ENCODE measurements at places on chromosomes 2 and 18.

DNA sequence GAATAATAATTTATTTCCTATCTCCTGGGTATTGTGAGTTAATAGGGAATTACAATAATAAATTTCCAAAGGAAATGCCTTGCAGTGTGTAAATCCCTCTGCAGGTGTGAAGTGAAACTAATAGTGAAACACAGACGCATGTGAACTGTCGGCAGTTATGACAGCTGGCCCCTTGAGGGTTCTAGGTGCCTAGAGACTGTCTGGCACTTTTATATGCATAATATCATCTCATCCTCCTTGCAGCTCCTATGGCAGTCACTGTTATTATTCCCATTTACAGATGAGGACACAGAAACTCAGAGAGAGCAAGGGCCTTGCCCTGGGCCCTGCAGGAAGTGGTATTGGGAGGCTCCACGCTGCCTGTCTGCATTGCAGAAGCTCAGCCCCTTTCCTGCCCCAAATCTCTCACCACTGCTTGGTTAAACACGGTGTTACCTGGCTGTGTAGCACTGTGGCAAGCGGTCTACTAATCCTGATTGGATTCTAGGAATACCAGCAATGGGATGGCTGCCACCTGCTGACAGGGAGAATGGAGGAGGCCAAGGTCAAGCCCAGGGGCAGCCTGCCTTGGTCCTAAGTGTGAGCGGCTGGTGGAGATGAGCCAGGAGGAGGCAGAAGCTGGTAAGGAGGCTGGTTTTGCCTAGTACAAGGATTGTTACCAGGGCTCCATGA, 32.8 kb upstream of the ACKR3 start:
- DNase-seq, result no peak

- DNase-seq, result no peak
These were observed 616.4 kb downstream of the XIRP2 start for GRCh38 chr2:167504695-167505094.

GRCh38 chr18:13371689-13372418, 153.3 kb downstream of the LDLRAD4 start:
- no peak for DNase-seq

DNA sequence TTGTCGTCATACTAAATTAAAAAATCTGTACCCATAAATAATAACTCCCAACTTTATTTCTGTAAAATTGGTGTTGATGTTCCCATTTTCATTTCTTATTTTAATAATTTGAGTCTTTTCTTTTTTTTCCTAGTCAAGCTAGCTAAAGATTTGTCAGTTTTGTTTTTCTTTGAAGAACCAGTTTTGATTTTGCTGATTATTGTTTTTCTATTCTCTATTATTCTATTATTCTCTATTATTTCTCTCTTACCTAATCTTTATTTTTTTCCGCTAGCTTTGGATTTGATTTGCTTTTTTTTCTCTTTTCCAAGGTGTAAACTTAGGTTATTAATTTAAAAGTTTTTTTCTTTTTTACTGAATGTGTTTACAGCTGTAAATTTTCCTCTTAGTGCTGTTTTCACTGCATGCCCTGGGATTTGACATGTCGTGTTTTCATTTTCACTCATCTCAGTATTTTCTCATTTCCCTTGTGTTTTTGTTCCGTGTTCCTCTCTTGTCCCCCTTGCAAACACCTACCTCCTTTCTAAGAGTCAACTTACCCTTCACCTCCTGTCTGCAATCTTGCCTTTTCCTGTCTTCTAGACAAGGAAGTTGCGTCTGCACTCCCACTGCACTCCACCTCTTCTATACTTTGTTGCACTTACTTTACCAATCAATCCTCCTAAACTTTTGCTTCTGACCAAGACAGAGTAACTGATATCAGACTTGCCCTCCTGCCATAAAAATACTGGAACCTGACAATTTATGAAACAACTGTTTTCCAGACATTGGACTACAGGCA, 18.8 kb downstream of the PSMG2 start:
- DNase-seq, result no peak

- no peak for DNase-seq
These were observed 152.0 kb downstream of the GALNT14 start for GRCh38 chr2:30986231-30986580.

DNA sequence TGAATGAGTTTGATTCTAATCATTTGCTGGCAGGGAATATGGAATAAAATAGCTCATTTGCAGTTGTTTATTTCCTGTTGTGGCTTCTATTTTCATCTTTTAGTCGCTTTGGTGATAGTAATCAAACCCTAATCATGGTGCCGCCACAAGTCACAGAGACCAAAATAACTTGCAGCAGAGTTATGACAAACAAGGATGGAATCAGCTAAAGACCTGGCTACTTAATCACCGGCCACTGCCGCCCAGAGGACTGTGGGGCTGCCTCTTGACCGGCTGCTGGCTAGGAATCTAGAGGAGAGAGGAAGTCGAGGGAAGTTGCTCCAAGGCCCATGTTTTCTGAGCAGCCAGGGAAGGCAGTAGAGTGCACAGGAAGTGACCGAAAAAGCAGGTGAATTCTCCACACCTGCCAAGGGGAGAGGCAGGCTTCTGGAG, 5.1 kb upstream of the SMAD7 start:
- DNase-seq, result peak; percentile 87

DNA sequence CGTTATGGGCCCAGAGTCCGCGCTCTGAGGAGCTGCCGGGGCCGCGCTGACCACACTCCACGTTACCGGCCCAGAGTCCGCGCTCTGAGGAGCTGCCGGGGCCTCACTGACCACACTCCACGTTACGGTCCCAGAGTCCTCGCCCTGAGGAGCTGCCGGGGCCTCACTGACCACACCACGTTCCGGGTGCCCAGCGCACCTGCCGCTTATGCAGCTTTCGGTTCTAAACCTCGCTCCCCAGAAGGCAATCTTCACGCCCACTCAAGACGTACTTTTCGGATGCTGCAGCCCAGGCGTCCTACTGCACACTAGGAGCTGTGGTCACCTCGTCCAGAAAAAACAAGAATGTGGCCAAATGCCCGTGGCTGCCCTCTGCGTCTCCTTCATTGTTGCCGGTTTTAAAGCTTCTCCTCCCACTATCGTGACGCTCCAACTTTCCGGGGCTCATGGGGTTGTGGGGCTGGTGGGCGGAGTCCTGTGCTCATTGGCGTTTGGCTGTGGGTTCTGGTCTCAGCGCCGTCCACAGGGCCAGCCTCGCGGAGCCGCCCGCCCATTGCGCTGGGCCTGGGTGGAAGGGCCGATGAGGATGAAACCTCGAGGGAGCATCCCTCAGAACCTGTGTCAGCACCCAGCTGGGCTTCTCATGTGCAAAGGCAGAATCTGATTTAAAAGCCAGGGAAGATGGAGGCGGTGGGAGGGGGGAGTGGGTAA, 11.9 kb downstream of the KCNG2 start:
- no peak for DNase-seq

DNA sequence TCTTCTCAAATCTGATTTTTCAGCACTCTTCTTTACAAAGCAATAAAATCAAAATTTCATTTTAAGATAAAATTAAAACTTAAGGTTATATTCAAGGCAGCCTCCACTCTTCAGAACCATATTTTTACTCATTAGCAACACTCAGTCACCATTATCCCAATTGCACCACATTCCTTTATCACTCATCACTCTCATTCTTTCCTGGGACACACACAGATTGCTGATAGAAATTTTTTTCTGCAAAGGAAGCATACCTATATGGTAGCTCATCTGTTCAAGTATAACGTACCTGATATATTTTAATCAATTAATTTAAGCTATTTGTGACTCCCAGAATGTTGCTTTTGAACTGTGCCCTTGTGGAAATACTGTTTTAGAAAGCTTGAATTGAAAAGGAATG, 1559.3 kb upstream of the ZEB2 start:
- no peak for DNase-seq

DNA sequence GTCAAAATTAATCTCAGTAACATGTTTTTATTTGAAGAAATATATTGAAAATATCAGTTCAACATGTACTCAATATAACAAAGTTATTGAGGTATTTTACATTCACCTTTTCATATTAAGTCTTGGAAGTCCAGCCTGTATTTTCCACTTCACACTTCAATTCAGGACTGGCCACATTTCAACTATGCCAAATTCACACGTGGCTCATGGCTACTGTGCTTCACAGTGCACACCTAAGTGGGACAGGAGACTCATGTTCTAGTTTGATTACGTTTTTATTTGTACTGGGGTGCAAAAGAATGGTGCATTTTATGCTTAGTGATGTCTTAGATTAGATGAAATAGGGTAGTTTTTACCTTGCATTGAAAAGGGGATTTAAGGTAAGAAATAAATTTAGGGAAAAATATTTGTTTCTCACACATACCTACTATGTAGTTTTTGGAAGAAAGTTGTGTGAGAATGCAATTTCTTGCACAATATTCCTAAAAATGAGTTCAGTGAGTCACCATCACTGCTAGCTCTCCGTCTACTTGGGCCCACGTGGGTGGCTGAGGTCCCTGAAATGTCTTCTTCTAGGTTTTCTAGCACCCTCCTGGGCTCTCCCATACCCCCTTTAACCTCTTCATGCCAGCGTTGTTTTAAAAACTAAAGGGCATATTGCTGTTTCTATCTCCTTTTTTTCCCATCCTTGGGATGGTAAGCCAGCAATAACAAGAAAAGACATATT, 87.0 kb downstream of the ST6GAL2 start:
- no peak for DNase-seq

DNA sequence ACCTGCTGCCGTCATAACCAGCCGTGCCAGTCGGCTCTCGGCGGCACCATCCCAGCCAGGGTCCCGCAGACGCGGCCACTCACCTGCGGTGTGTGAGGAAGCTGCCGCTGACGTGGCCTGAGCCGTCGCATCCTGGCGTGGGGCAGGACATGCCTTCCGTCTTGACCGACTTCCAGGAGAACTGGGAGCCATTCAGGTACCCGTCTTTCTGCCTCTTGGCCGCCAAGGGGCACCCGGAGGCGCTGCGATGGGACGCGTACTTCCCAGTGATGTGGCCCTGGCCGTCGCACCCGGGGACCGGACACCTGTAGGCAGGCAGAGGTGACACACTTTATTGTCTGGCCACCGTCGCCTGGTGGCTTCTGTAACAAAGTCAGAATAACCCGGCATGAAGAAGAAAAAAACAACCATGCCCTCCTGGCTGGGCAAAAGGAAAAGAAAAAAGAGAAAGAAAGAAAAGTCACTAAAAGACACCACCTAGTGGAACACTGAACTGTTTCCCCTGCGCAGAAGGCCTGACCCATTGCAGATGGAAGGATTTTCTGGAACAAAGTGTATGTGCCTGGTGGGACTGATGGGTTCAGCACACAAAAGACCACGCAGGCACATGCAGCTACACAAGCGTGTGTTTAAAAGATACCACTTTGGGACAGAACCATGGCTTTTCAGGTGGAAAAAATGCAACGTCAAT, 94.9 kb upstream of the PXDN start:
- DNase-seq, result no peak

GRCh38 chr2:146370826-146371225, 1474.0 kb upstream of the ACVR2A start:
- no peak for DNase-seq

- no peak for DNase-seq
These were observed 23.9 kb downstream of the PRKCE start for GRCh38 chr2:45675263-45675812.

DNA sequence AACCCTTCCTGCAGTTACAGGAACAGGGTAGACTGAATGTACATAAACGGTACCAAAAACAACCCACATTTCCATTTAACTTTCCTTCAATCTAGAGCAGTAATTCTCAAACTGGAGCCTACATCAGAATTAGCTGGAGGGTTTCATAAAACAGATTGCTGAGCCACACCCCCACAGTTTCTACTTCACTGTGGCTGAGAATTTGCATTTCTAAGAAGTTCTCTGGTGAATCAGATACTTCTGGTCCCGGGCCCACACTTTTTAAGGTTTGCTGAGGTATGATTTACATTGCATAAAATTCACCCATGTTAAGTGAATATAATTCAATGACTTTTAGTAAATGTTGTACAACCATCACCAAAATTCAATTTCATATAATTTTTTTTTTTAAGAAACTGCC, 113.7 kb downstream of the SRBD1 start:
- peak; percentile 52 for DNase-seq

- DNase-seq, result no peak
These were observed 2.4 kb upstream of the ADCYAP1 start for GRCh38 chr18:902229-902628.

GRCh38 chr18:36769172-36769571, 59.6 kb downstream of the TPGS2 start:
- DNase-seq, result no peak
